ENCODE measurements at places on chromosomes 7 and 10.

DNA sequence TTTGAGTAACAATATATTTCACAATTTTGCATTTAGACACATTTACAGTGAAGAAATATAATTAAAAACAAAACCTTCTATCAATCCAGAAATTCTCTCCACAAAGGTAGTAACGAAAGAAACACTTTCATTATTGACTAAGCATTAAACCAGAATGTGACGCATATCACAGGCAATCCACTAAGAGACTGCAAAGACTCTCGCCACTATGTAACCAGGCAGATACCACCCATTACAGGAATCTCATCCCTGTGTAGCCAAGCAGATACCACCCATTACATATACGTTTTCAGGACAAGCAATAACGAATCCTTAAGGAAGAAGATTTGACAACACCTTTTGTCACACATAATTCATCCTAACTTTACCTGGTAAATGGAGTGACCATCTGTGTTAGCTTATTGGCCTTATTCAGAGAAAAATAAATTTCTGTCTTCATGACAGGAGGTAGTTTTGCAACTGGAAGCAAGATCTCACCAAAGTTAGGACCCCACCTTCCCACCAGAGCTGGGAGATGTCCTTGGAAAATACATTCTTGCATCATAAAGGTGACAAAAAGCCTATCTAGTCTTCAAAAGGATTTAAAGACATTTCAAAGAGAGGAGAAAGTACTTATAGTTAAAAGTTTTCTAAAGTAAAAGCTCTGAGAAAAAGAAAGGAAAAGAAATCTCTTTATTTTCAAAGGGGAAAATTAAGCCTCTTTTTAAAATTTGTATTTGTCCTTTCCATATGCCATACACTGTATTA lies 30.8 kb downstream of the LRRC17 start:
- DNase-seq: no peak

DNA sequence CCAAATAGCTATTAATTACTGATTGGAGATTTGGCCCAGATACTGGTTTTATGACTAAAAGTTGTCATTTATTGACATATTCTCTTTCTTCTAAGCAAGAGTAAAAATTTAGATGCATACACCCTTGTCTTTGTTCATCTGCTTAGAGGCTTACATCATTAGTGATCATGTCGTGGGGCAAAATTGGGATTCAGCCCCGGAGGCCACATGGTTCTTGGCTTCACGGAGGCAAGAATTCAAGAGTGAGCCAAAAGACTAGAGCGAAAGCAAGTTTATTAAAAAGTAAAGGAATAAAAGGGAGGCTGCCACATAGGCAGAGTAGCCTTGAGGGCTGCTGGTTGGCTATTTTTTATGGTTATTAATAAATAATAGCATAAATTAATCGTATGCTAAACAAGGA lies 41.1 kb downstream of the MINPP1 start:
- no peak for DNase-seq

DNA sequence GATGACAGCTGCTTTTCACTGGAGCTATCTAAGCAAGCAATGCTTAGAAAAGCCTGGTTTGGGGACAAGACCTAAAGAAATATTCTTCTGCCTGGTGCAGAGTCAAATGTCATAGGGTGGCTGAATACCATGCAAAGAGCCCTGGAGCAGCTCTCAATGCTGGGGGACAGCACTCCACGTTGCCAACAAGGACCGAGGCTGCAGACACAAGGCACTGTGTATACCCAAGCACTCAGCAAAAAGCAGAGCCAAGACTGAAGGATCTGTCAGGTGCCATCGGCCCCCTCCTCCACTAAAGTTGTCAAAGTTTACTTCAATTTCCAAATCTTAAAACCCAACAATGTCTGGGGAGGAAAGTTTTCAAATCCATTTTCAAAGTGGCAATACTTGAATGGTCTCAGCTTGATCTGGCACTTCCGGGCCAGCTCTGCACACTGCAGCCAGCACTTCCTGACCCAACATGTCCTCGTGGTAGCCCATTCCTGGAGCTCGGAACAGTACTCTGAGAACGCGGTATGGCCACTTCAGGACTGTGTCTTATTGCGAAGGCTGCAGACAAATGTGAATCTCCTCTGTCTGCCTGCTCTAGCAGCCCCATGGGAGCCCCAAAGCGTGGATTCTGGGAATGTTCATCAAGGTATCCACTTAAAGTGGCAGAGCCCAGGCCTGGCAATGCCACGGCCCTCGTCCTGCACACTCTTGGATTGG lies 191.8 kb downstream of the TNS3 start:
- no peak for DNase-seq

- no peak for DNase-seq
These were observed 6.1 kb upstream of the ABLIM1 start for GRCh38 chr10:114664127-114664526.

DNA sequence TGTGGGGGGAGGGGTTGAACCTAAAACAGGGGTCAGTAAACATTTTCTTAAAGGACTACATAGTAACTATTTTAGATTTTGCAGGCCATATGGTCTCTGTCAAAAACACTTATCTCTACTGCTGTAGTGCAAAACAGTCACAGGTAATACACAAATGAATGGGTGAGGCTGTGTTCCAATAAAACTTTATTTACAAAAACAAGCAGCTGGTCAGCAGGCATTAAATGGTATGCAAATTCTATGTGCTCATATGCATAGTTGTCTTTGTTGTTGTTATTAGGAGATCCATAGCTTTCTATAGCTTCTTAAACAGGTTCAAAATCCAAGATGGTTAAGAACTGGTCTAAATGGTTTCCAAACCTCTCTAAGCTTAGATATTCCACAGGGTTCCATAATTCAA lies 302.6 kb downstream of the RNLS start:
- DNase-seq: no peak

GRCh38 chr10:75208181-75208580 lies 2.4 kb upstream of the VDAC2 start:
- DNase-seq: no peak

DNA sequence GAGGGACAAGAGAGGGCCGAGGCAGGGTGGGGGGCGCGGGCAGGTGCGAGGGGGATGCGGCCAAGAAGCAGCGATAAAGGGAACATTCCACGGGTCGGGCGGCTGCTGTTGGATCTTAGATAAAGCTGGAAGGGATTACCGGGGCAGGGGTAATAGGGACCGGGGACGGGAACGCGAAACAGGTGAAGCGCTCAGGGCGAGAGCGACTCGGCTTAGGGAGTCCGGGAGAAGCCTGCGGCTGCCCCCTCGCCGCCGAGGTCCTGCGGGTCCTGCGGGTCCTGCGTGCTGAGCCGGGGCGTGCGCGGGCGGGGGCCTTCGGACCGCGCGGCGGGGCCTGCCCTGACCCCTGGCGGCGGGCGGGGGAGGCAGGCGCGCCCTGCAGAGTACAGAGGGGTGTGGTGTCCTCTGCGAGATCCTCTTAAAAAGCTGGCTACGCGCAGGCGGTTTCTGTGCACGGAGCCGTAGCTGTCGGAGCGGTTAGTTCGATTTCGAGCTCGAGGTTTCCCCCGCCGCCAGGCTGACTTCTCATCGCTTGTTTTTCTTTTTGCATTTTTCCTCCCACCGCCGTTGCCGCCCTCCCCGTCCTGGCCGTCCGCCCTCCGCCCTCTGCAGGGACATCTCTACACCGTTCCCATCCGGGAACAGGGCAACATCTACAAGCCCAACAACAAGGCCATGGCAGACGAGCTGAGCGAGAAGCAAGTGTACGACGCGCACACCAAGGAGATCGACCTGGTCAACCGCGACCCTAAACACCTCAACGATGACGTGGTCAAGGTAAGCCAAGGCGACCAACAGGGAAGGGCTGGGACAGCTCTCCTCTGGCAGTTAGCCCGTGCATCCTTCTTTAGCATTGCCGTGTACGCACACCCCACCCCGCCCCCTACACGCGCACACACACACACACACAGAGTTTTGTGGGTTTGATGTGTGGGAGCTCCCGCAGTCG lies 1.4 kb downstream of the CAV1 start:
- DNase-seq: no peak

DNA sequence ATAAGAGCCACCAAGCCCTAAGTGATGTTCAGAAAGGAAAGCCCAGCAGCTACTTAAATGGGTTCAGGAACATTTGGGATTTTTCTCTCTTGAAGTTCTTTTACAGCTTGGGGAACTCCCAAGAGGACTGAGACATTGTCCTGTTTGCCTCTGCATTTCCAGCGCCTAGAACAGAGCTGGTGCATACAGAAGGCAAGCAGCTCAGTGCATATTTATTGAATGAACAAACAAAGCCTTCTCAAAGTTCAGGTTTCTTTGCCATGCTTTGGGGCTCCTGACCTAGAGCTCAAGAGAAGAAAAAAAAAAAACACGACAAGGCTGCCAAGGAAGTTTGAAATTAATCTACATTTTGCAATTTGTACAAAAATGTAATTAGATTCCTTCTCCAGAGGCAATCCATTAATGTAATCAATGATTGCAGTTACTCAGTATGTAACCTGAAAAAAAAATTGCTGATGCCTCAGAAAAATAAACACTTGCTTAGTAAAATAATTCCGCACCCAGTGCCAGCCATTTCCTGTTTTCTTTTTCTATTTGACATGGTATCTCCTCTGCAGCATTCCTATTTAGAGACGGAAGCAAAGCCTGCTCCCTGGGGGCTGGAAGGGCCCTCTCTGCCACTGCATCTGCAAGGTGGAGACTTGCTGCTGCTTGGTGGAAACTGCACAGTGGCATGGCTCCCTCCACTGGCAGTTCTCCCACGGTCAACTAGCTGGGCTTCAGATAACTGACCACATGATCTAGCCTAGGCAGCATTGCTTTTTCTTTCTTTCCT lies 157.3 kb downstream of the TMEM178B start:
- DNase-seq: no peak

GRCh38 chr10:113027574-113028455 lies 77.8 kb downstream of the TCF7L2 start:
- DNase-seq: no peak

GRCh38 chr10:100129424-100129823 lies 47.8 kb upstream of the CPN1 start:
- no peak for DNase-seq

DNA sequence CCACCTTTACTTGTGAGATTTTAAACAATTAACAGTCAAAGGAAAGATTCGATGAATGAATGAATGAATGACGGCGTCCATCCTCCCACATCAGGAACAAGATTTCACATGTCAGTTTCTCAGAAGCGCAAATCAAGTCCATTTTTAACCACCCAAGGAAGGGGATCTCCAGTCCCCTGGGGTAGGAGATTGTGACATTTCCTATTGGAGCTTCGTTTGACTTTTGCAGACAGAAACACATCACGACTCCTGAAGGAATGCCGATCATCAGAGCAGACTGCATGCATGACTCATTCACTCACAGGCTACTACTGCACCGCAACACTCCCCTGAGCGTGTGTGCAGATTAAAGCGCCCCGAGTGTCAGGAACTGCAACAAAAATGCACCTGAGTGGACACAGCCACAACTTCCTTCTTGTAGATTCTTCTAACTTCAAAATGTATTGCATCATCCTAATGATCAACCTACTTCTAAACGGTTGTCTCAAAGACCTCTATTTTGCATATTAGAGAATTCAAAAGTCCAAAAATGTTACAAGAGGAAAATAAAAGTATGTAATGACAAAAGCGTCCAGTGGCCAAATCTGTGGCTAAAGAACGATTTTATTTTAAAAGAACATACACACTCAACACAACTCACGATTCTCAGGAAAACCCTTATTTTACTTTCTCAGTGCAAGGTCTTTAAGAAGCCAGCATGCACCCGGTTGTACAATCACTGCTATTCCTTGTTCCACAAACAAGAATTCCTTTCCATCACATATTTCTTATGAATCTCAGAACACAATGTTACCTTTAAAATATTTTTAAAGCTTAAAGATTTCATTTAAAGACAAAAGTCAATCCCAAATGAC lies 172.6 kb downstream of the FAM107B start:
- no peak for DNase-seq

GRCh38 chr7:26930201-26930600 lies 65.8 kb upstream of the SKAP2 start:
- no peak for DNase-seq

DNA sequence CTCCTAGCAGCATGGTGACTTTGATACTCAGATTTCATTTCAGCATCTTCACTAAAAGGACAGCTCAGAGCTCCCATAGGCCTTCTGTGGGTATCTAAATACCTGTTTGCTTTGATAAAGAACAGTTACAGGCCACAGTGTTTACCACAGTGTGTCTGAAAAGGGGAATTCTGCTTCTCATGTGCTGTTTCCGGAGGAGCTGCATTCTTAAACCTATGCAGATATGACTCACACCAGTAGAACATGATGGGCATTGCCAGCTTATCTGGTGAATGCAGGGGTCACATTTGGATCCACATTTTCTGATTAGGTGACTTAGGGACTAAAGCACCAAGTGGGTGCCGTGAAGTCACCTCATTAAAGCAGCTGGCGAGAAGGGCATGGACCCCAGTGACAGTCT lies 52.6 kb downstream of the TRRAP start:
- DNase-seq: no peak

All from stimulated activated CD8-positive, alpha-beta memory T cell treated with anti-CD3 and anti-CD28 coated beads, Interleukin-7, amount 100 ng/mL, for 24 hours (primary cell).